ENCODE measurements at places on chromosomes 2 and 18.

- no peak for DNase-seq
These were observed 72.0 kb downstream of the DOCK10 start for GRCh38 chr2:224970311-224970710.

- DNase-seq: no peak
These were observed 24.7 kb upstream of the GPC1 start for GRCh38 chr2:240410808-240411207.

GRCh38 chr18:47265197-47265596 lies 13.7 kb upstream of the SKOR2 start:
- DNase-seq: no peak

GRCh38 chr2:54634564-54635511 lies 88.6 kb upstream of the EML6 start:
- DNase-seq: no peak

DNA sequence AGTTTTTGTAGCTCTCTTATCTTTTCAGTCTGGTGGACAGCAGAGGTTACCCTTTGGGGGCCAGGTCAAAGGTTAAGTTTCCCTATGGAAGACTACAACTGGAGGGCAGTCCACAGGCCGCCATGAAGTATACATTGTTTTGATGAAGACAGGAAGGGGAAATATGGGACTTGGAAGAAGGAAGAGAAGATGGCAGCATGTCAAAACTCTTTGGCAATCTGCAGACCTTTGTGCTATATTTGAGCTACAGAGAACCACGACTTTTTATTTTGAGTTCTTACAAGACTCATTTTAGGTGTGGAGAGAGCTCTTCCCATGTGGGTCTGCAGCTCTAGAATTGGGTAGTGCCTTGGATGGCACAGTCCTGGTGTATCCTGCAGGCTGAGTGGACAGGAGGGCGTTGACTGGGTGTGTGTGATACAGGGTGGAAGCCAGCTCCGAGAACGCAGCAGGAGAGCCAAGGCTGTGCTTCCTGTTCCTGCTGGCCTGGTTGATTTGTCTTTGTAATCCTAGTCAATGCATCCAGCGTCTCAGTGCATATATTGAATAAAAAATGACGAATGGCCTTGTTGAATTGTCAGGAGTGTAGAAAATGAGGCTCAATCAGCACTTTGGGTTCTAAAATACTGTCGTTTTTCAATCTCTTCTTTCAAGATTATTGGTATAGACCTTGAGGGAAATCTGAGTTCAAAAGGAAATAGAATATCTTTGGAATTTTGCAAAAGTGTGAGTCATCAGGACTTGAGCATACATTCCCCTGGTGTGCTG lies 11.5 kb downstream of the ITGA6 start:
- DNase-seq: no peak

- DNase-seq: no peak
These were observed 117.7 kb downstream of the GFPT1 start for GRCh38 chr2:69269330-69269729.

- DNase-seq: no peak
These were observed 18.8 kb upstream of the EPHA4 start for GRCh38 chr2:221590861-221591365.

- DNase-seq: peak; percentile 31
These were observed 424.3 kb downstream of the SLC4A3 start for GRCh38 chr2:220051716-220052115.
